T-helper 17 cell (primary cell): ENCODE measurements at places on chromosomes 5 and 9.

DNA sequence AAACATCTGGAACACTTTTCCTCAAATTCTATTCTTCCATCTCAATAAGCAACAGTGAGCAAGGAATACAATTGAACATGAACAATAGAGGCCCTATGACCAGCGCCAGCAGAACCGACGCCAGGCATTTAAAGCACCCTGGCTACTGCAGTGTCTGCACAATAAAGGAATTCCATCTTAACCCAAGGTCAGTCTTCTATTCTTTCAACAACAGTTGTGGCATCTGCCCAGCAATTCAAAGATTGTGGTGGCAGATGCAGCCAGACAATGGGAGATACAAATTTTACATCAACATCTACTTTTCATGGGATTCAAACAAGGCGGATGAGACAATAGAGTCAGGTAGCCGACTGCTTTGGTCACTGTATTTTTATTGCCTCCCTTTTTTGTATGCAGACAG is 65.9 kb downstream of the ELL2 start:
- H3K4me3 ChIP-seq, result peak overlapping the region; percentile 50
- no peaks in the 10 kb centered on the region for H3K27me3 ChIP-seq
- peaks cover 3% of the 10 kb centered on the region for H3K4me1 ChIP-seq

- H3K27me3 ChIP-seq, result no peaks in the 10 kb centered on the region
- no peak for DNase-seq
Measured at GRCh38 chr5:95843733-95844223, 21.3 kb upstream of the GLRX start.

DNA sequence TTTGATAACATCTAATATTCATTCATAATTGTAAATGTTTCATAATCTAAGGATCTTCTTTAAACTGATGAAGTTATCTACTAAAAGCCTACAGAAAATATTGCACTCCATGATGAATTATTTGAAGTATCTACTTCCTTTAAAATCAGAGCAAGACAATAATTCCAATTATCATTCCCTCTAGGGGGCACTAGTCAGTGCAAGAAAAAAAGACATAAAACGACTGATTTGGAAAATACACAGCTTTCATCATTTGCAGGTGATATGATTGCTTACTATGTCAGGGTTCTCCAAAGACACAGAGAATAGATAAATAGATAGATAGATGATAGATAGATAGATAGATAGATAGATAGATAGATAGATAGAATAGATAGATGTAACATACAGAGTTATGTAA is 13.5 kb upstream of the GRM6 start:
- no peak overlapping the region for H3K4me3 ChIP-seq
- no peaks in the 10 kb centered on the region for H3K27me3 ChIP-seq
- H3K4me1 ChIP-seq, result no peaks in the 10 kb centered on the region
- no peaks in the 10 kb centered on the region for H3K36me3 ChIP-seq

GRCh38 chr5:102715082-102715807 is 39.9 kb upstream of the PAM start:
- H3K27ac ChIP-seq, result no peak overlapping the region
- no peaks in the 10 kb centered on the region for H3K4me1 ChIP-seq
- peaks cover 25% of the 10 kb centered on the region for H3K27me3 ChIP-seq
- no peak for DNase-seq
- no peak overlapping the region for H3K4me3 ChIP-seq
- H3K36me3 ChIP-seq, result no peaks in the 10 kb centered on the region

DNA sequence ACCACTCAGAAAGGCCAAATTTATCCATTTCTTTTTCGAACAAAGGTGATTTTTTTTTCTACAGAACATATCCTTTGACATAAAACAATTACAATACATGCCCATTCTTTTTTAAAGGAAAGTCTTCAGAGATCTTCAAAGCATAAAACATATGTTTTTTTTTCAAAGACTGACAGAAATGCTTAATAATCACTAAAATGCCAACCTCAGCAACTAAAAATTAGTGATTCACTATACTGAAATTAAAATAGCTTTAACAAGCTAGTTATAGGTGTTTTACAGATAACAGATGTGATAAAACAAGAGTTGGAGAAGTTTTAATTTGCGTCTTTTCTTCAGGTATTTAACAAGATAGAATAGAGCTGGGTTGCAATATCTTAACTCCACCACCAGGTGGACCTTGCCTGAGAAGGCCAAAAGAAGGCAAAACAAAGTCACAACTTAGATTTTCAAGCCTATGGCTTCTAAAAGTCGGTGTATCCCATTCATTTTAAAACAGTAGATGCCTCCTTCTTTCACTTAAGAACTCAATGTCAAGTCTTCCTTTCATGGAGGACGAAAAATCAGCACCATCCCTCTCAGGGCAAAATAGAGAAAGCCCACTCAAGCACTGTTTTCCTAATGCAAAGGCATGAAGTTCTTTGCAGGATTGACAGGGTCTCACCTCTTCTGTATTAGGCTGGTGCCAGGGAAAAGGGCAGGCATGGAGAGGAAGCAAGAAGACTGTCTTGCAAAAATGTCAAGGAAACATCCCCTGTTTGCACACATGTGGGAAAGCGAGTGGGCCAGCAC is 31.1 kb upstream of the CPLX2 start:
- no peak overlapping the region for H3K27ac ChIP-seq
- H3K4me3 ChIP-seq, result no peak overlapping the region

GRCh38 chr9:120344230-120344629 is 235.7 kb downstream of the CDK5RAP2 start:
- H3K27ac ChIP-seq, result no peak overlapping the region
- peaks cover 2% of the 10 kb centered on the region for H3K27me3 ChIP-seq
- no peak overlapping the region for H3K4me3 ChIP-seq
- no peaks in the 10 kb centered on the region for H3K36me3 ChIP-seq
- DNase-seq, result no peak
- H3K4me1 ChIP-seq, result peaks cover 6% of the 10 kb centered on the region

- no peak overlapping the region for H3K27ac ChIP-seq
- H3K4me1 ChIP-seq, result no peaks in the 10 kb centered on the region
- no peaks in the 10 kb centered on the region for H3K27me3 ChIP-seq
- H3K36me3 ChIP-seq, result no peaks in the 10 kb centered on the region
- DNase-seq, result no peak
Measured at GRCh38 chr5:124941051-124942049, 194.9 kb upstream of the ZNF608 start.

DNA sequence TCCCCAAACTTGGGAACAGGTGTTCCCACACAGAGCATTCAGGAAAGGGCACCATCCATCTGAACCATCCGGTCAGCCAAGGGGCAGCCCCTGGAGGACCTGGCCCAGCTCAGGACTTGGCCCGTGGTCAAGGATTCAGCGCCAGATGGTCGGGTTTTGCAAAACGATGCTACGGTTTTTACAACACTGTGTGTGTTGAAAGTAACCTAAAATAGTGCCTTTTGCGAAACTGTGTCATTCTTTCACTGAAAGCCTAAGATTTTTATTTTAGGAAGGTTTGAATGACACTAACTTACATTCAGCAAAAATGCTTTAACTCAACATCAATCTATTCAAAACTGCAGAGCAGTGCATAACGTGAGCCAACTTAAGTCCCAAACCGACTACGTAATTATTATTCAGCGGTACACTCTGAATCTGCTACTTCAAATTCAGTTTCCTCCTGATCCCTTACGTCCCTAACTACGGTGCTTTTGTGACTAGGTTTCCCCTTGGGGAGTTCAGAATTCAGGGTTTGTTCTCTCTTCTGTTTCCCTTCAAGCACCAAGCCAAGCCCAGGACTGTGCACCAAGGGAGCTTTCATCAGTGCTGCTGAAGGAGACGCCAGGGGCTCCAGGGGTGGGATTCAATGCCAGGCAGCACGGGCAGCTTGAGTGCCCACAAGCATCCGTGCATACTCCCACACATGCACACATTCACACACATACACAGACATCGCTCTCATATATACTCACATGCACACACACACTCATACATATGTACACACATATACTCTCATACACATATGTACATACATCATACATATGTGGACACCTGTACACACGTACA is 25.8 kb downstream of the LPCAT1 start:
- no peak overlapping the region for H3K27ac ChIP-seq
- H3K36me3 ChIP-seq, result peaks cover 3% of the 10 kb centered on the region
- H3K4me1 ChIP-seq, result peaks cover 26% of the 10 kb centered on the region
- no peak for DNase-seq

GRCh38 chr5:139760066-139761056 is 35.2 kb upstream of the PSD2 start:
- H3K4me3 ChIP-seq, result peak overlapping the region; percentile 21
- H3K27ac ChIP-seq, result no peak overlapping the region
- H3K4me1 ChIP-seq, result peaks cover 19% of the 10 kb centered on the region
- H3K27me3 ChIP-seq, result peaks cover 66% of the 10 kb centered on the region
- no peak for DNase-seq

DNA sequence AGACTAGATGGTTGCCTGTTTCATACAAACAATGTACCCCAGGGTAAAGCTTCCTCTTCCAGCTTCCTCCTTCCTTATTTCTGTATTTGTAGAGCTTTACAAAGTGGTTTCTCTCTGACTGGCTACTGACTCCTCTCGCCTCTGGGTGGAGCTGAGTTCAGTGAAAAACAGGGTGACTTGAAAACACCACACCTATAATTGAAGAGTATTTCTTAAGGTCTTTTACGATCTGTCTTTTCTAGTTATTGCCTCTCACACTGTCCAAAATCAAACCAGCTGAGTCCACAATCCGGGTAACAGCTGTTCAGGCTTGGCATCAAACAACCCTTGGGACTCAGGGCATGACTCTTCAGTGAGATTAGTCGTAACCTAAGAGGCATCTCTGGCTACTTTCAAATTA is 200.4 kb downstream of the ARRDC3 start:
- H3K27me3 ChIP-seq, result peaks cover 32% of the 10 kb centered on the region
- DNase-seq, result no peak
- H3K36me3 ChIP-seq, result peaks cover 5% of the 10 kb centered on the region
- peaks cover 3% of the 10 kb centered on the region for H3K4me1 ChIP-seq
- H3K27ac ChIP-seq, result no peak overlapping the region
- no peak overlapping the region for H3K4me3 ChIP-seq

- peaks cover 34% of the 10 kb centered on the region for H3K27me3 ChIP-seq
- no peak for DNase-seq
- H3K4me3 ChIP-seq, result no peak overlapping the region
Measured at GRCh38 chr9:76738402-76738801, 25.8 kb upstream of the PCA3 start.

DNA sequence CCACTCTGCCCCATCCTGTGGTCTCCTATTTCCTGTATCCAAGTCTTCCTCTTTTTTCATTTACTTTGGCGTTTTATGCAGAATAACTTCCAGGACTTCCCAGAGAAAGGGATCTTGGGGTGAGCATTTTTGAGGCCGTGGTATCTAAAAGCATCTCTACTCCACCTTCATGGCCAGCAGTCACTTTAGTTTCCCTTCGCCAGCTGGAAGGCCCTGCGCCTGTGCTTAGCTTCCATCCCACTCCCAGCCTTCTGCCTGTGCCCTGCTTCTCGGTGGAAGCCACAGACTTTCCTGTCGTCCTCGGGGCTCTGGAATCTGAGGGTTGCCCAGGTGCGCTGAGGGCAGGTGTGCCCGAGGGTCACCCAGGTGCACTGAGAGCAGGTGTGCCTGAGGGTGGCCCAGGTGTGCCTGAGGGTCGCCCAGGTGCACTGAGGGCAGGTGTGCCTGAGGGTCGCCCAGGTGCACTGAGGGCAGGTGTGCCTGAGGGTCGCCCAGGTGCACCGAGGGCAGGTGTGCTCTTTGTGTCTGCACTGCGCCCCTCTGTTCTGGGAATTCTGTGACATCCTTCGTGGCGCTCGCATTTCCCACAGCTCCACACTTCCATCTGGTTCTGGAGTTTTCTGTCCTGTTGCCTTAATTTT is 32.4 kb upstream of the LRRC14B start:
- DNase-seq, result no peak
- peaks cover 2% of the 10 kb centered on the region for H3K4me1 ChIP-seq
- H3K36me3 ChIP-seq, result peaks cover 6% of the 10 kb centered on the region
- no peak overlapping the region for H3K27ac ChIP-seq

GRCh38 chr5:150625831-150626746 is 14.4 kb upstream of the SYNPO start:
- H3K36me3 ChIP-seq, result peaks cover 5% of the 10 kb centered on the region
- peak overlapping the region; percentile 41 for H3K4me3 ChIP-seq
- H3K27me3 ChIP-seq, result peaks cover 37% of the 10 kb centered on the region
- DNase-seq, result no peak

- no peak overlapping the region for H3K4me3 ChIP-seq
- peaks cover 41% of the 10 kb centered on the region for H3K4me1 ChIP-seq
- DNase-seq, result no peak
- no peaks in the 10 kb centered on the region for H3K27me3 ChIP-seq
Measured at GRCh38 chr9:110152704-110153374, 55.1 kb downstream of the C9orf152 start.
